ENCODE measurements at places on chromosomes 5 and 9. TPM values are rescaled to one million over a fixed set of nuclear protein-coding genes. Genes with fewer than 3 reads are reported as not detected.
A peak's percentile ranks its signal among the peaks of the same experiment; 100 is the strongest.

IGIP gene
- 4.8 TPM for total RNA-seq

DMRT2 gene
- 3.3 TPM for total RNA-seq

DNA sequence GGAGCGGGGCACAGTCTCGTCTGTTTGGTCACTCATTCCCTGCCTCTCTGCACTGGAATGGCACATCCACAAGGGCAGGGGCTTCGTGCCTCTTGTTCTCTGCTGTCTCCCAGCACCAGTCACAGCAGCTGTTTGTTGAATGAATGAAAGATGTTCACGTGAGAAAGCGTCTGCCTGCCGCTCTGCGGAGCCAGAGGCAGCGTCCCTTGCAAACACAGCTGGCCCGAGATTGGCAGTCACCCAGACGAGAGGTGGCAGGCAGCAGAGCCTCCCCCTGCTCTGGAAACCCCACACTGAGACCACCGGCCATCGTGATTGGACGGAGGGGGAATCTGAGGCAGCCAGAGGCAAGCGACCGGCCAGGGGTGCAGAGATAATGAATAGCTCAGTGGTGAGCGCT is 6.0 kb upstream of the FAM163B start:
- DNase-seq: no peak

DNA sequence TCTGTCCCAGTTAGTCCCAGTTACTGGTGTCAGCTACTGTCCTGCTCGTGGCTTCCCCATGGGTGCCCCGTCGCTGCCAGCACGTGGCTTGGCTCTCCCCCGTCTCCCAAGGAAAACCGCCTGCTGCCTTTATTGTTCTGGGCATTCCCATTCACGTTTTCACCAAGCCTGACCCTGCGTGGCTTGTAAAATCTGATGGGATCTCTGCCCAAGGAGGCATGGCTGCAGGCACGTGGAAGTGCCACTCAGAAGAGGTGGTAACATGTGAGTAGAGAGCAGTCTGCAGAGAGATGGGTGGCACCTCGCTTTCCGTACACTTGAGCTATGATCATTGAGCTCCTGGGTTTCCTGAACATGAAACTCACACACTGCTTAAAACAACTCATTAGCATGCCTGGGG is 429.2 kb upstream of the KLF4 start:
- DNase-seq: no peak

GRCh38 chr5:1312993-1313833 is 18.3 kb upstream of the TERT start:
- DNase-seq: peak; percentile 80
